ENCODE measurements at places on chromosomes 5 and 9. TPM values are rescaled to one million over a fixed set of nuclear protein-coding genes. Genes with fewer than 3 reads are reported as not detected.

Gene SPINK5
- total RNA-seq = not detected

Gene SPINK13
- total RNA-seq = 6.4 TPM

Gene CATSPER3
- not detected for total RNA-seq

Gene NRG2
- total RNA-seq = 0.05 TPM

Gene SPATA31A3
- total RNA-seq = not detected

Gene GABRA1
- total RNA-seq = not detected

Gene NEUROG1
- total RNA-seq = not detected

Gene IFNA1
- not detected for total RNA-seq

Gene F2RL2
- 8.2 TPM for total RNA-seq

Gene SLC23A1
- not detected for total RNA-seq

Gene DOK3
- total RNA-seq = 2.1 TPM

Gene TXNDC8
- not detected for total RNA-seq

Gene TOMM5
- total RNA-seq = 92.3 TPM

Gene PCSK1
- 17.7 TPM for total RNA-seq

Gene LECT2
- total RNA-seq = not detected

Gene SH2D3C
- total RNA-seq = 2.5 TPM

Gene BTNL8
- not detected for total RNA-seq

Gene PFN3
- not detected for total RNA-seq

Gene SPINK4
- not detected for total RNA-seq

Gene HAVCR2
- total RNA-seq = 0.39 TPM

Gene SH3GL2
- not detected for total RNA-seq

Gene FCN2
- total RNA-seq = not detected

Gene KLF9
- 65.2 TPM for total RNA-seq

Gene TLX3
- total RNA-seq = not detected

Gene TSSK1B
- total RNA-seq = 0.12 TPM

Gene IFNK
- not detected for total RNA-seq

Gene KLHL9
- total RNA-seq = 20.5 TPM

Gene KCNV2
- not detected for total RNA-seq
